ENCODE measurements at places on chromosomes 1 and 21. TPM values are rescaled to one million over a fixed set of nuclear protein-coding genes. Genes with fewer than 3 reads are reported as not detected.

DNA sequence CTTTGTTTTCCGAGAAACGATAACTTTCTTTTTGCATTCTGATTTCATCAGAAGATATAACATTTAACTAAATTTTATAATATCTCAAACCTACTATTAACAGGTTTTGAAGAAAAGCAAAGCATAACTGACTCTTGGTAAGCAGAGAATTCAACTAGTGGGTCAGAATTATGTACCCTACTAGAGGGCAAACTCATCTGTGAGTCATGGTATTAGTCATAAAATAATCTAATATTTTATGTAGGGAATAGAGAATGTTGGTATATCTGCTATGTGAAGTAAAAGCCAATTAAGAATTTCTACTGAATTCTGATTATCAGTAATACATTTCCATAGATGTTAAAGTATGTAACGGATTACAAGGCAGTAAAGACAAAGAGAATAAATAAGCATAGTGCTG, 56.8 kb downstream of the USP1 start:
- no peak for DNase-seq

- DNase-seq = no peak
Observed at GRCh38 chr1:20551161-20551560, 1.2 kb upstream of the FAM43B start.

- no peak for DNase-seq
Observed at GRCh38 chr21:33940881-33941245, 25.3 kb upstream of the ATP5PO start.

DNA sequence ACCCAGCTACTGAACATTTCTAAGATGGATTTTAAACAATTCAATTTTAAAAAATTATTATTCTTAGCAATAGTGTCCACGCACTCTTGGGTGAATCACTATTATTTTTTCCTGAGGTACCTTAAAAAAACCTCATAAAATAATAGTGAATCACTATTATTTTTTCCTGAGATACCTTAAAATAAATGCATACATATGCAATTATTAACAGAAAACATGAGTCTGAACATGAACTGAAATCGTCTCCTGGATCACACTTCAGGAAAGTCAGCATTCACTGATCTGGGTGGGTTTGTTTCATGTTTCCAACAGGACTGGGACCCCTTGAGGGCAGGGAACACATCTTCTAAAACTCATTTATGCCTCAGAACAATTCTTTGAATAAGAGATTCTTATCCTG, 63.1 kb upstream of the IFNLR1 start:
- DNase-seq = no peak

- no peak for DNase-seq
Observed at GRCh38 chr1:200627575-200628222, 7.1 kb upstream of the KIF14 start.

DNA sequence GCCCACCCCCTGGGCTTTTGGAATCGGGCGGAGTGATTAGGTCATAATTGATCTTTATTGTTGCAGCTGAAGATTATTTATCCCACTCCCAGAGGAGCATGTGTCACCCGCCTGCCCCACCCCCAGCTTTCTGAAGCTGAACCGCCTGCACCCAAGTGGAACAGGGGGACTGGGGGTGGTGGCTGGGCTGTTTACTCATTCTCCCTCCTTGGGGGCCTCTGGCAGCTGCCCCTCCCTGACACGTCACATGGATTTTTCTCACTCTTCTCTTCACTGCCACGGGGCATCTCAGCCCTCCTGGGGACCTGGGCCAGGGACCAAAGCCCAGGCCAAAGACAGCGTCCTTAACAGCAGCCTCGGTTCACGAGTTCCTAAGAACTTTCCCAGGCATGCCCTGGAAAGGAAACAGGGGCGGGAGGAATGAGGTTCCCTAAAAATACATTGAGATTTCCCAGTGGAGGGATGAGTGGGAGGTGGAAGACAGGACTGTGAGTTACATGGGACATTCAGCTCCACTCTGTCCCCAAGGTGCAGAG, 31.6 kb upstream of the SOX13 start:
- DNase-seq = no peak

The GJA9 gene
- 0.38 TPM for polyA plus RNA-seq

GRCh38 chr1:44934791-44935190, 51.6 kb downstream of the EIF2B3 start:
- DNase-seq = no peak

DNA sequence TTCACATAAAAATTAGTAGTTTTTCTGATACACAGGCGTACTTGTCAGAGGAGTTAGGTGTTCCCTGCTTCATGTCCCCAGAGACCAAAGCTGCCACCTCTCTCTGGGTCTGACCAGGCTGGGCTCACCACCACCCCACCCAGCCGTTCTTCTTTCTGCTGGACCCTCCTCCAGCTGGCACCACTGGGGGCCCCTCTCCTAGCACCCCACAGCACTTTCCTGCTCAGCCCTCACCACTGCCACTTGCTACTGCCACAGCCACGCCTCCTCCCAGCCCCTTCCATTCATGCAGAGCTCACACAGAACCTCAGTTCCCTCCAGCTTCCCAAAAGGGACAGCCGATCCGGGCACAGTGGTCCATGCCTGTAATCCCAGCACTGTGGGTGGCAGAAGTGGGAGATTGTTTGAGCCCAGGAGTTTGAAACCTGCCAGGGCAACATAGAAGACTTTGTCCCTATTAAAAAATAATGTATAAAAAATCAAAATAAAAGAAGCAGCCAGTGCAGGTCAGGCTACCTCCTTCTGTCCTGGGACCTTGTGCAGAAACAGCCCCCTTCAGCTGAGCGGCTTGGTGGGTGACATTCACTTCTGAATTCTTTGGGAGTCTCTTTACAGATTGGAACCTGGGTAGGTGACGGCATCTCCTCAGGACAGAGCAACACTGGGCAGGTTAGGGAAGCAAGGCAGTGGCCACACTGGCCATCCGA, 208.3 kb downstream of the TOMM20 start:
- DNase-seq = no peak

The FAM78B gene
- 0.11 TPM for polyA plus RNA-seq

The SLAMF9 gene
- polyA plus RNA-seq = 0.57 TPM

The IL20 gene
- polyA plus RNA-seq = 4.7 TPM

DNA sequence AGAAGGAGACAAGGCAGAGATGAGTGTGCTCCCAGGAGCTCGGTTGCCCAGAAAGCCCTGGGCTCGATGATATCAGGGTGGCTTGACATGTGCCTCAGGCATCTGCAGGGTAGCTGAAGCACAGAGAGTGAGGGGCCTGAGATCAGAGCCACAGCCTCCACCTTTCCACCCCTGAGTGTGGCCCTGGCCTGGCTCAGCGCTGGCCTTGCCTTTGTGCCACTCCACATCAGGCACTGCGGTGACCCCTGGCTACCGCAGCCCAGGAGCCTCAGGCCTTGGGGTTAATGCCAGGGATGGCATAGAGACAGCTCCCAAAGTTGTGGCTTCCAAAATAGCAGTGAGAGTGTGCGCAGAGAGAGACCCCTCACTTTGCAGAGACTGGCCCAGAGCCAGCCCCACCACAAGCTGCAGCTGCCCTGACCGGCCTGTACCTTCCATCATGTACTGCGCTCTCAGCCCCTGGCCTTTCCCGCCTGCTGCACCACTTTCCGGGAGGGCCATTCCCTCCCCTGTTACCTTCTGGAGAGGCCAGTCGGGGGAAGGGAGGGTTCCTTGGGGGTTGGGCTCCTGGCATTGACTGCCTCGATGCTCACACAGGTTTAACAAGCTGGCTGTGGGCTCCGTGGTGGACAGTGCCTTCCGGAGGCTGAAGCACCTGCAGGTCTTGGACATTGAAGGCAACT, 19.5 kb downstream of the PODN start:
- DNase-seq = no peak

DNA sequence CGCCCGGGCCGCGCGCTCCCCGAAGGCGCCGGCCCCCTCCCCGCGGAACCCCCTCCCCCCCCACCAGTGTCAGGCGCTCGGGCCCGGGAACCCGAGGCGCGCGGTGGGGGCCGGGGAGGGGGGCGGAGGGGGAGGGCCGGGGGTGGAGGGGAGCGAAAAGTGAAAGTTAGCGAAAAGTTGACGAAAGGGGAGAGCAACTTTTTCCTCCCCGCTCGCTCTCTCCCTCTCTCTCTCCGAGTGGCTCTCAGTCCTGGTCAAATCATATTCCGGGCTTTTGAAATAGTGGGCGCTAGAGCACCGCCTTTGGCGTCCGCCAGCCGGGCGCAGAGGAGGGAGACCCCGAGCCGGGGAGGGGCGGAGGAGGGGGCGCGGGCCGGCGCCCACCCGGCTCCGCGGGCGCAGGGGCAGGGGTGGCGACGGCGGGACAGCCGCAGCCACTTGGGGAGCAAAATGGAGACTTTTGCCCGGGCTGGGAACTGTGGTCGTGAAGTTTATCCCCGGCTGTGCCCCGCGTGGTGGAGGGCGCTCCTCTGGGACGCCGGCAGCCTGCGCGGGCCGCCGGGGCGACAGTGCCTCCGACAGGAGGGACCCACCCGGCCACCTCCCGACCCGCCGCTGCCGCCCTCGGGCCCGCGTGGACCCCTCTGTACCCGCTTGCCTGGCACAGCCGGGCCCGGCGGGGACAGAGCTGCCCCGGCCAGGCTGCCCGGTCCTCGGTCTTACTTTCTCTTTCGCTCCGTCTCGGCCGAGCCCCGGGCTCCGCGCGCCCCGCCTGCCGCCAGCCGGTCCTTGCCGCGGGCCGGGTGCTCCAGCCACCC, 697 bp downstream of the PRDM16 start:
- DNase-seq = no peak

The KIF14 gene
- polyA plus RNA-seq = 3.7 TPM

The SPATA46 gene
- polyA plus RNA-seq = not detected

DNA sequence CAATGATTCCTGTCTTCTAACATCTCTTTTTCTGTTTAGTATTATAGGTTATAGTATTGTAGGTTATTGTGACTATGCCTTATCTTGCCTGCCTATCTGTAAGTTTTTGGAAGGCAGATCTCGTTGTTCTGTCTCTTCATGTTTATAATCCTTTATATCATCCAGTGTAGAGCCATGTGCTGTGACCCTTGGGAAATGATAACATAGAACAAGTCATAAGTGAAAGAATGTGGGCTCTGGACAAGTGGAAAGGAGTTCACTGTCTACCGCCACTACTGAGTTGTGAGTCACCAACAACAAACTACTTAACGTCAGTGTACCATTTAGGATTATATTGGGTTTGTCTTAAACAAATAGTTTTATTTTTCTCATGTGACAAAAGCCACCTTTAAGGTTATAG, 139.3 kb downstream of the LYPLAL1 start:
- no peak for DNase-seq

GRCh38 chr1:206581571-206581981, 30.7 kb downstream of the EIF2D start:
- DNase-seq = no peak

The DCDC2B gene
- polyA plus RNA-seq = not detected

DNA sequence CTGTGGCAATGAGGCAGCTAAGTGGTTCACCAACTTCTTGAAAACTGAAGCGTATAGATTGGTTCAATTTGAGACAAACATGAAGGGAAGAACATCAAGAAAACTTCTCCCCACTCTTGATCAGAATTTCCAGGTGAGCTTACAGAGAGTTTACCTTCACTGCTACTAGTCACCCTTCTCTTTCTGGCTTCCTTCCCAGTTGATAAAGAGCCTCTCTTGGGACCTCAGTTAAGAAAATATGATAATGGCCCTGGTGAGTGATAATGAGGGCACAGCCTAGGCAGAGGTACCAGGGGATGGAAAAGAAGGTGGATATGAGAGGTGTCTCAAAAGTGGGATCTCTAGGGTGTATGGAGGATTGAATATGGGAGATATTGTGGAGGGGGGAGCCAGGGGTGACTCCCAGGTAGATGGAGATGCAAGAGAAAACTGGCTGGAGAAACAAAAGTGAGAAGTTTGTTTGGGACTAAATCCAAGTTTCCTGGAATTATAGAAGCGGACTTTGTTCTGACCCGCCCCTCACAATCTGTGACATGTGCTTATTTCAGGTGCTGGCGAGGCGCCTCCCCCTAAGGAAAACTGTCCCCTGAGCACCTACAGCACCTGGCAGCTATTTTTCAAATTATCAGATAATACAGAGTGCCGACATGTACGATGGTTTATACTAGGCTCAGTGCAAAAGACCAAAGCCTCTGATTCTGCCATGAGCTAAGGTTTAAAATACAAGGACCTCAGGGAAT, 13.7 kb downstream of the MTARC2 start:
- no peak for DNase-seq

GRCh38 chr1:231020139-231020601, 19.9 kb downstream of the FAM89A start:
- peak; percentile 89 for DNase-seq

DNA sequence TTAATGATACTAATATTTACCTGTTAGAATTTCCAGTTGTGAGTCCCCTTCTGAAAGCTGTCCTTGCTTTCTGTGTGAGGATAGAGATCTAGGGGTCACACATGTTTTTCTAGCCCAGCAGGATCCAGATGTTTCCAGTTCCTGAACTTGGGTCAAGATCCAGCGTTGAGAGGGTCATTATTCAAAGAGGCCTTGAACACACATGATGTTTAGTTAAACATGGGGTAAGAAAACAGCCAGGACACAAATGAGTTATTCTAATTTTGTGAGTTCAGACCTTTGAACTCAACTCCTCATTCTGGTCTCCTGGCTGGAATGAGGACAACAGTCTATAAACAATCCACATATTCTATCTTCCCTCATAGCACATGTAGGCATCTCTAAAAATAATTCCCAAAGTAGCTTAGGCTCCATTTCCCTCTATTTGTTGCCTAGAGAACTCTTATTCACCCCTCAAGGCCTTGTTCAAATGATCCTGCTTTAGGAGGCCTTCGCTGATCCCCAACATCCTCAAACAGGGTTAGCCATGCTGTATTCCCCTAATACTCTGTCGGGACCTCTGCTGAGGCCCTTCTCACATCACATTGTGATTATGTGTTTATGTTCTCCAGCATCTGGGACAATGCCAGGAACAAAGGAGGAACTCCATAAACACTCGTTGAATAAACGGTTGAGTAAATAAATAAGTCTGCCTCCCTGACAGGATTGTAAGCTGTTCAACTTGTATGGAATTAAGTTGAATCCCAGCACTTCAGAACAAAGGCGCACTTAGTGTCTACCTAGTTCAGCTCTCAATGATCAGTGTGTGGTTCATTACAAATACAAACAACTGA, 15.0 kb upstream of the KCNN3 start:
- no peak for DNase-seq

The FAM3B gene
- polyA plus RNA-seq = not detected

The MUTYH gene
- 10.8 TPM for polyA plus RNA-seq

The OPRD1 gene
- not detected for polyA plus RNA-seq

DNA sequence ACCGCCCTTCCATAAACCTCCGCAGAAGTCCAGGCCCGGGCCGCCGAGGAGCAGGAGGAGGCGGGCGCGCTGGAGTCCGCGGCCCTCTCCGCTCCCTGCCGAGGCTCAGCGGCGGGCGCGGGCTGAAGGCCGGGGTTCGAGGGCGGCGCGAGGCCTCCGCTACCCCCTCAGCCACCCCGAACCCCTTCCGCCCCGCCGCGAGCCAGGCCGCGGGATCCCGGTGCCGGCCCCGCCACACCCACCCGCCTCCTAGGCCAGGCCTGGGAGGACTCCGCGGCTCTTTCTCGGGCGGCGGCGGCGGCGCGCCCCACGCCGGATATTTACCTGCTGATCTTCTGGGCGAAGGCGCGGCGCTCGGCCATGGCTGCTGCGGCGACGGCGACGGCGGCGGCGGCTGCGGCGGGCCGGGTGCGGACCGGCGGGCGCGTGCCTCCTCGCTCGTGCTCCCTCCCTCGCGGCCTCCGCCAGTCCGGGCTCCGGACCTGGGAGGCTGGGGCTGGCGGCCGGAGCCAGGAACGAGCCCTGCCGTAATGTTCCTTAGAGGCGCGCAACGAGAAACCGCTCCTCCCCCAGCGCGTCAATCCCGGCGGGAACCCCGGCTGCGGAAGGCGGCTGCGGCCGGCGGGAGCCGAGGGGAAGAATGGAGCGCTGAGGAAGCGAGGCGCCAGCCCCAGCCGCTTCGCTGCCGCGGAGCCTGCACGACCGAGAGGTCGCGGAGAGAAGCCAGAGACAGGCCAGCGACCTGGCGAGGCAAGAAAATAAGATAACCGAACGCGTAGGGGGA, at the start of gene DOCK7:
Gene DOCK7 (minus strand): TSS at position 484 of the 784 bp plus-strand sequence. CDS start 122 bp downstream, at position 362.
- no peak for DNase-seq

- no peak for DNase-seq
Observed at GRCh38 chr1:58815686-58816071, 31.8 kb upstream of the JUN start.

All from keratinocyte (primary cell).